ENCODE measurements at places on chromosomes 12 and 14.

- no peak for DNase-seq
Observed at GRCh38 chr14:53550776-53551175, 397.7 kb upstream of the DDHD1 start.

- DNase-seq = no peak
Observed at GRCh38 chr12:82434392-82434911, 76.1 kb downstream of the METTL25 start.

- no peak for DNase-seq
Observed at GRCh38 chr14:90611936-90612335, 204.3 kb downstream of the TTC7B start.

GRCh38 chr14:65043893-65044595 is 57.3 kb downstream of the FNTB start:
- DNase-seq = no peak

DNA sequence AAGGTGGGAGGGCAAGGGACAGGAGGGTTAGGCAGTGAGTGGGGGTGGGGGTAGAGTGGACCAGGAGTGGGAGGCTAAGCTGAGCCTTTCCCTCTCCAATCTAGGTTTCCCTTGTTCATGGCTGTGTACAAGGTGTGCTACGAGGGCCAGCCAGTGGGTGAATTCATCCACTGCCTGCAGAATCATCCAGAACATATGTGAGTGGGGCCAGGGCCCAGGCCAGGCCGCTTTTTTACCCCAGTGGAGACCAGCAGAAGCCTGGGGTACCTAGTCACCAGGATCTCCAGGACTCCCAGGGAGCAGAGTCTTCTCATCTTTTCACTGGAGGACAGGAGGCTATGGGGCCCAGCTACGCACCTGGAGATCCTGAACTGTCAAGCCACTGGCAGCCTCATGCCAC is 2.7 kb upstream of the COX14 start:
- no peak for DNase-seq

DNA sequence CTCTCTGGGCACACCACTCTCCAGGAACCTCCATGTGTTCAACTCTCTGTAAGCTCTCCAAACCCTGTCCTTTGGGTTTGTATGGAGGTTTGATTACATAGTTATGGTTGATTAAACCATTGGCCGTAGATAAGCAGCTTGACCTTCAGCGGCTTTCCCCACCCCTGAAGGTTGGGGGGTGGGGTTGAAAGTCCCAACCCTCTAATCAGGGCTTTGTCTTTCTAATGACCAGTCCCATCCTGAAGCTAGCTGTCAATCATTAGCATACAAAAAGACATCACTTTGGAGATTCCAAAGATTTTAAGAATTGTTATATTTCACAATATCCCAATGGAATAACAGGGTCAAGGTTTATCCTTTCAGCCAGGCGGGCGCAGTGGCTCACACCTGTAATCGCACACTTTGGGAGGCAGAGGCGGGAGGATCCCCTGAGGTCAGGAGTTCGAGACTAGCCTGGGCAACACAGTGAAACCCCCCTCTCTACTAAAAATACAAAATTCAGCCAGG is 8.4 kb downstream of the FAM186A start:
- DNase-seq = no peak

GRCh38 chr14:81313775-81314429 is 86.2 kb downstream of the STON2 start:
- no peak for DNase-seq

DNA sequence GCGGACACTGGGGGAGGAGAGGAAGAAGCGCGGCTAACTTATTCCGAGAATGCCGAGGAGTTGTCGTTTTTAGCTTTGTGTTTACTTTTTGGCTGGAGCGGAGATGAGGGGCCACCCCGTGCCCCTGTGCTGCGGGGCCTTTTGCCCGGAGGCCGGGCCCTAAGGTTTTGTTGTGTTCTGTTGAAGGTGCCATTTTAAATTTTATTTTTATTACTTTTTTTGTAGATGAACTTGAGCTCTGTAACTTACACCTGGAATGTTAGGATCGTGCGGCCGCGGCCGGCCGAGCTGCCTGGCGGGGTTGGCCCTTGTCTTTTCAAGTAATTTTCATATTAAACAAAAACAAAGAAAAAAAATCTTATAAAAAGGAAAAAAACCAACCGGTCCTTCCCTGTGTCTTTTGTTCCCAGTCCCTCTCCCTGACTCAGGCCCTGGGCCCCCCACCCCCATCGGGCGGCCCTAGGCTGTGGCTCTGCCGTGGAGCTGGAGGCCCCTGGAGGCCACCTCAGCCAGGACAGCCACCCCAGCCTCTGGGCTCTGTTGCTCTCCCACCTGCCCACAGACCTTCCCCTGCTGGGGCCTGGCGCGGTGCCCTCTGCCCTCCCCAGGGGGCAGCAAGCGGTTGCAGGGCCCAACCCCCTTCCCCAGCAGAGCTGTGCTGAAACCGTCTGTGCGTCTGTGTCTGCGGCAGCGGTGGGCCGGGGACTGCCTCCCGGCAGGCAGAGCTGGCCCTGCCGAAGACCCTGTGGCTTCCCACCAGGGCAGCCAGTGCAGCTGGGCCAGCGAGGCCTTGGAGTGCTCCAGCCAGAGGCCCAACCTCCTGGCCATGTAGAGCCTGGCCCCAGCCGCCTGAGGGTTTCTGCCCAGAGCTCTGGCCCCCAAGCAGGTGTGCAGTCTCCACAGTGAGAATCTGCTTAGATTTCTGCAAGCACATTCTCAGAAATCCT is 4.0 kb upstream of the CRIP2 start:
- no peak for DNase-seq

DNA sequence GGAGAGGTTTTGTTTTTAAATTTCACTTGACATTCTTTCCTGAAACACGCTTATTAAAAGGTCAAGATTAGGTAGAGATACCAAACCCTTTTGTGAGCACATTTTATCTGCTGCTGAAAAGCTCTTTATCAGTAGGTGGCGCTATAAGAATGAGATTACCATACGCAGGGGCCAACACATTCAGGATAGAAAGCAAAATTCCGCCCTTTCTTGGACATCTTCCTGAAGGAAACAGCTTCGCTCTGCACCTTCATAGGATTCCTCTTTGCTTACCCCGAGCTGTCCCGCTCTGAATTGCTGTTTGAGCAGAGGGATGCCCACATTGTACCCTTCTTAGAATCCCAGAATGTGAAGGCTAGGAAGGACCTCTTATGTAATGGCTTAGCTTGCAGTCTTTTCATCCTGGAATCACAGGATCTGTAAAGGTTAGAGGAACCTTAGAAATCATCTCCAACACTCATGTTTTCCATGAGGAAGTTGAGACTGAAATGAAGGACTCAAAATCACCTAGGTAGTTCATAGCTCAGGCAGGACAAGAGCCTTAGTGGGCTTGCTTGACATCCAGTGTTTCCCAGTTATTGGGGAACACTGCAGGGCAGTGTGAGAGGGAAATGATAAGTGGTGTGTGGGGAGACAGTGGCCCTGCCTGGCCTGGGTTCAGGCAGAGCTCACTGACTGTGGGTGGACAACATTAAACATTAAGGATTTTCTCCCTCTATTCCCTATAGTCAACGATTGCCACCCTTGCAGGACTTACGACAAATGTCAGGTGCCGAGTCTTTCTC is 38.7 kb upstream of the CRY1 start:
- DNase-seq = peak; percentile 30

GRCh38 chr12:67877727-67878126 is 111.5 kb upstream of the IFNG-AS1 start:
- DNase-seq = no peak

GRCh38 chr12:27572486-27573255 is 48.7 kb downstream of the PPFIBP1 start:
- DNase-seq = no peak

- peak; percentile 62 for DNase-seq
Observed at GRCh38 chr14:93042968-93043940, 72.5 kb downstream of the ITPK1 start.

DNA sequence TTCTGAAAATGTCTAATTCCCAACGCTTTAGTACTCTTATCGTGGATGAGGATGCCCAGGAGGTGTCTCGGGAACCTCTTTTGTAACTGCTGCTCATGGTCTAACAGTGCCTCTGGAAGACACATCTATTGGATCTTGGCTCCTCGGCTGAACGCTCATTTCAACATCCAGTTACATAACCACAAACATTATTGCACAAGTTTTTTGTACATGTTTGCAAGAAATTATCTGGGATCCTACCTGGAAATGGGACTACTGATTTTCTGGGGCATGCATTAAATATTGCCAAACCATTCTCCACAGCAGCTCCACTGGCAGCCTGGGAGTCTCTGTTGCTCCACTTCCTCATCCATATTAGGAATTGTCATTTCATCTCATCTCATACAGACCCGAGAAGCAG is 117.5 kb upstream of the EVL start:
- DNase-seq = peak; percentile 12

DNA sequence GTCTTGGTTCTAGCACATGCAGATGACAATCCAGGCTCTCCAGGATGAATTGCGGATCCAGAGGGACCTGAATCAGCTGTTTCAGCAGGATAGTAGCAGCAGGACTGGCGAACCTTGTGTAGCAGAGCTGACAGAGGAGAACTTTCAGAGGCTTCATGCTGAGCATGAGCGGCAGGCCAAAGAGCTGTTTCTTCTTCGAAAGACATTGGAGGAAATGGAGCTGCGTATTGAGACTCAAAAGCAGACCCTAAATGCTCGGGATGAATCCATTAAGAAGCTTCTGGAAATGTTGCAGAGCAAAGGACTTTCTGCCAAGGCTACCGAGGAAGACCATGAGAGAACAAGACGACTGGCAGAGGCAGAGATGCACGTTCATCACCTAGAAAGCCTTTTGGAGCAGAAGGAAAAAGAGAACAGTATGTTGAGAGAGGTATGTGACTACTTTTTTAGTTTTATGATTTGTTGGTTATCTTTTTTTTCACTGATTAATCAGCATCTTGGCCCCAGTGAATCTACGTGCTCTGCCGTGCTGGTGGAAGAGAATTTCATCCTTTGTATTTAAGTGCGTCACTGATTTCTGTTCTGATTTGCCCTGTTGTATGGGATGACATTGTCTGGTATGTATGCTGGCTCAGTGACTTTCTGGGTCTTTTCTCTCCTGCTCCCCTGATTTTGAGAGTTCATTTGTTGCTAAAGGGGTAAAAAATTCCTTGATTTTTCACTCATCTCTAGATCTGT is 92.3 kb downstream of the ERC1 start:
- no peak for DNase-seq

GRCh38 chr12:60152756-60153155 is 556.9 kb downstream of the SLC16A7 start:
- DNase-seq = no peak

DNA sequence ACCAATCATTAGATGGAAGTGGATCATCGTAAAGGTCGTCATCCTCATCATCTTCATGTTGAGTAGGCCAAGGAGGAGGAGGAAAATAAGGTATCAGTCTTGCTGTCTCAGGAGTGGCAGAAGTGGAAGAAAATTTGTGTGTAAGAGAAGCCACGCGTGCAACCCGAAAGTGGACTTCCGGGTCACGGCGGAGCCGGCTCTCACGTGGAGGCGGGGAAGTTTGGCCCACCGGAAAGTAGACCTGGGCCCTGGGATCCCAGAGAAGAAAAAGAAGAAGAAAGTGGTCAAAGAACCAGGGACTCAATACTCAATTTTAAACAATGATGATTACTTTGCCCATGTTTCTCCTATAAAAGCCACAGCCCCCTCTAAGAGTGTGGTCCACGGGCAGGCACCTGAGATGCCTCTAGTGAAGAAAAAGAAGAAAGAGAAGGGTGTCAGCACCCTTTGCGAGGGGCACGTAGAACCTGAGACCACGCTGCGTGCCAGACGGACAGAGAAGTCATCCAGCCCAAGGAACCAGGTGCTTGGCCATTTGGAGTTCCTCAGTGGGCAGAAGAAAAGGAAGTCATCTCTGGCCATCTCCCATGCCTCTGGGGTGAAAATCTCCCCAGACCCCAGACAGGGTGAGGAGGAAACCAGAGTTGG is 365.8 kb downstream of the BCAT1 start:
- DNase-seq = no peak

DNA sequence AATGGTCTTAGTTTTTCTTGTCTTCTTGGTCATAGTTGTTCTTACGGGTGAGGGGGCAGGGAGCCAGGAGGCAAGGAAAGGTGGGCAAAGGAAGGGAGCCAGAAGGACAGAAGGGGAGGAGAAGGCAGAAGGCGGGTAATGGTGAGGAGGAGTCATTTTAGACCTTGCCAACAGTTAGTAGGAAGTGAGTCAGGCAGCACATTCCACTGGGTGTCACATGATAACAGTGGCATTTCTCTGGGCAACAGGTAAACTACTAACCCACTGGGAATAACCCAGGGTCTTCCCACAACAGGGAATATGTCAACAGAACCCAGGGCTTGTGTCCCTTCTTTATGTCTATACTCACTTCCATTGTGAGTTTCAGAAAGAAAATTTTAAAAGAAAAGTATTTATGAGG is 127.6 kb downstream of the SLC8A3 start:
- DNase-seq = no peak

DNA sequence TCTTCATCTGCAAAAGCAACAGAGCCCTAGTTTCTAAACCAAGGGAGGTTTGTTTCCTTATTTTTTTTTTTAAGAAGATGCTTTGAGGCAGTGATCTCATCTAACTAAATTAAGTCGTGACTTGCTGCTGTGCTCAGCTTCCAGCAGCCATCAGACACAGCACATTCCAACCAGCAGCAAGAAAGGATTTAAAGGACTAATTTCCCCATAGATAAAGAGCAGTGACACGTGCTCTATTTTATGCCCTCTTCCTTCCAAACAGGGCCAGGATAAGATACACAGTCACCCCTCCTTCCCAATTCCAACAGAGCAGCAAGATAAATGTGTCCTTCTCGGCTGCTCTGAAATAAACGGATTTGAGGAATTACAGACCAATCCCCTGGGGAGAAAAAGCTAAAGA is 81.7 kb downstream of the PRKAB1 start:
- DNase-seq = no peak

DNA sequence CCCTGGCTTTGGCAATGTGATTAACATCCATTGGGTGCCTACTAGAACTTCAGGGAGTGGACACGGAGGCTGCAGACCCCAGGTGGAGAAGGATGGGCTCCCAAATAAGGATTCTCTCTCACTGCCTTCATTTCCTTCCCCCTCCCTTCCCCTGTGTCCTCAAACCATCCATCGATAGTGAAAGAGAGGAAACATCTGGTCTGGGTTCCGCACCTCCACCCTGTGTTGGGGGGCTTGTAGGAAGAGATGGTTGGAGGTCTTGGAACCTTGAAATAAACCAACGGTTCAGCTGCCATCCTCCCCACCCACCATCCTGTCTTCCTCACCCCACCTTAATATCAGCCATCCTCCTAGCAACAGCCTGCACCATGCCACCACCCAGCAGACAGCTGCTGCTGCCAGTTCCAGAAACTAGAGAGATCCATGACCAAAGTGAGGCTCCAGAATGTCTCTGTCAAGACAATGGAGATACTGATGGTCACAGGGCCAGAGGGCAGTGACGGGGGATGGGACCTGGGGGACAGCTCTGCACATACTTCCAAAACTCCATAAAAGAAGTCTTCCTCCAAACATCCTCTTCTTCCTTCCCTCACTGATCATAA is 153.1 kb upstream of the CCND2 start:
- DNase-seq = no peak

- DNase-seq = no peak
Observed at GRCh38 chr14:93701562-93701961, 86.7 kb downstream of the PRIMA1 start.

All from AG09319 (cell line).